WTC11 (cell line): ENCODE measurements at places on chromosomes 4 and X. TPM values are rescaled to one million over a fixed set of nuclear protein-coding genes. Genes with fewer than 3 reads are reported as not detected.
A peak's percentile ranks its signal among the peaks of the same experiment; 100 is the strongest.

DNA sequence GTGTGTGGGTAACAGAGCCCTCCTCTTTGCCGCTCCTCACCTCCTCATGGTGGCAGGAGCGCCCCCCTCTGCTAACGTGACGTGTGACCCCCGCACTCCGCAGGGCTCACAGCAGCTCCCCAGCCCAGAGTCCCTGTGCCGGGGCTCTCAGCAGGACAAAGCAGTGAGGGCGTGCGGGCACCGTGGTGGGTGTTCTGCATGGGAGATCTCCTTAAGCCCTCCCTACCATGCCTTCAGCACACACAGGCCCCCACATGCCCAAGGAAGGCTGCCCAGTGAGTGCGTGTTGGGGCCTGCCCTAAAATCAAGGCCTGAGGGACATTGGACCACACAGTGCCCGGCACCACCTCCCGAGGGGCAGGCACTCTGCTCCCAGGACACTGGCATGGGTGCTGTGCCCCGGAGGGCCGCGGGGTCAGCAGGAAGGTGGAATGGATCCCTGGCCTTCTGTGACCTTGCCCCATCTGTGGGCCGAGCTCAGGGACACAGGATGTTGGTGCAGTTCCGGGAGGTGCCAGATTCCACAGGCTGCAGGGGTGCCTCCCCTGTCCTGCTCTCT, 10.1 kb downstream of the PSAPL1 start:
- peaks cover 26% of the 10 kb centered on the region for H3K4me1 ChIP-seq
- H3K27ac ChIP-seq = no peak overlapping the region
- H3K27me3 ChIP-seq = peaks cover 4% of the 10 kb centered on the region
- peak; percentile 23 for DNase-seq

GRCh38 chr4:165656399-165656798, 216.6 kb upstream of the TLL1 start:
- DNase-seq = no peak

PRKX gene
- 53.8 to 66.6 TPM (median 61.2 TPM) in 3 replicates for total RNA-seq

GRCh38 chrX:46029777-46030176, 515.4 kb downstream of the ZNF674 start:
- no peaks in the 10 kb centered on the region for H3K27me3 ChIP-seq
- no peaks in the 10 kb centered on the region for H3K36me3 ChIP-seq
- no peak for DNase-seq
- no peak overlapping the region for H3K4me3 ChIP-seq
- H3K4me1 ChIP-seq = no peaks in the 10 kb centered on the region

OTUD5 gene
- 50.9 to 52.6 TPM (median 51.1 TPM) in 3 replicates for total RNA-seq

DNA sequence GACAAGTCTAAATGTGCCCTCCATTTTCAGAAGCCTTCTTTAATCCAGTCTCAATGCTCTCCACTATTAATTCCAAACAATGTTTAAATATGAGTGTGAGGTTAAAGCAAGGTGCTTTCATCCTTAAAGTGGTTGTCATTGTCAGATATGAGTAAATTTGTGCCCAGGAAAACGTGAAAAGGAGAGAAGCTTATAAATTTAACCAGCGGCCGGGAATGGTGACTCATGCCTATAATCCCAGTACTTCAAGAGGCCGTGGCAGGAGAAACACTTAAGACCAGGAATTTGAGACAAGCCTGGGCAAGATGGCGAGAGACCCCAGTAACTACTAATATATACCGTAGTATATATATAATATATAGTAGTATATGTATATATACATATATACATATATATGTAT, 270.0 kb downstream of the ARHGAP24 start:
- DNase-seq = no peak
- H3K36me3 ChIP-seq = no peaks in the 10 kb centered on the region
- no peak overlapping the region for H3K27ac ChIP-seq
- peaks cover 13% of the 10 kb centered on the region for H3K4me1 ChIP-seq
- H3K27me3 ChIP-seq = no peaks in the 10 kb centered on the region

DNA sequence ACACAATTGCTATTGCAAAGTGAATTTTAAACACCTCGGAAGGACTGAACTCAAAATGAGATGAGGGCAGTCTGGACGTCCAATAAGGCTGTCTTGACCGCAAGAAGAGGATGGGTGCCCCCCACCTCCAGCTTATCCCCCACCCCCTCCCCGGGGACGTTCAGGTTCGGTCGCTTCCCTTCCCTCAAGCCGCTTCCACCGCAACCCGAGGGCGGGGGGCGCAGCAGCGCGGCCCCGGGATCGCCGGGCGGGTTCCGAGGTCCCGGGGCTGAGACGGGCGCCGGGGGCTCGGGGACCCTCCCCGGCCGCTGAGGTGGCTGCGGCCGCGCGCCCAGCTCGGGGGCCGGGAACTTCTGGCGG, 480 bp downstream of the USP46 start:
- H3K4me1 ChIP-seq = peaks cover 55% of the 10 kb centered on the region
- DNase-seq = peak; percentile 28
- H3K4me3 ChIP-seq = peak overlapping the region; percentile 72
- peak overlapping the region; percentile 93; the same call in 1 of the 2 replicates for H3K27ac ChIP-seq
- H3K36me3 ChIP-seq = peaks cover 39% of the 10 kb centered on the region

KDR gene
- total RNA-seq = 80.8 to 88.7 TPM (median 87.2 TPM) in 3 replicates

PPBP gene
- not detected in 3 replicates for total RNA-seq

DNA sequence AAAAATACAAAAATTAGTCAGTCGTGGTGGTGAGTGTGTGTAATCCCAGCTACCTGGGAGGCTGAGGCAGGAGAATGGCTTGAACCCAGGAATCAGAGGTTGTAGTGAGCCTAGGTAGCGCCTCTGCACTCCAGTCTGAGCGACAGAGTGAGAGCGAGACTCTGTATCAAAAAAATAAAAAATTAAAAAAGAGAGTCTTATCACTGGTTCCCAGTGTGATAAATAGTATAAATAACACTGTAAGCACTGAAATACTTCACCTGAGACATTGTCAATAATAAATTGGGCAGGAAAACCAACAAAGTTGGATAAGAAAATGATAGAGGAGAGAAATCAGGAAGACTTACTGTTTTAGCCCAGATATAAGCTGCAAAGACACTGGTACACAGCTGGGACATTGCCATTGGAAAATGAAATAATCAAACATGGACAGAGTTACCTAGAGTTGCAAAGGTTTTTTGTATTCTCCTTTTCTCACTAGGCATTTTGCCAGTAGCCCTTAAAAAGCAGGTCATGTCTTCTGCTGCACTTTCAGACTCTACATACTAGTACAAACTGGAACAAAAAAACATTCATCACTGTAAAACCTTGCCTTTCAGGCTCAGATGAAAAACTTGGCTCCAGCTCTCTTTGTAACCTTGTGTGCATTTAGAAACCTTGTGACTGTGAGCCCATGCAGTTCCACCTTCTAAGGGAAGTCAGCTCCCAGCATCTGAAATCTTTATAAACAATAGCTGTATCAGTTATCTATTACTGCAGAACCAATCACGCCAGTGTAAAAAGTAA, 55.0 kb upstream of the PPP1R2C start:
- peaks cover 10% of the 10 kb centered on the region for H3K36me3 ChIP-seq
- no peak overlapping the region for H3K4me3 ChIP-seq
- no peak for DNase-seq
- no peaks in the 10 kb centered on the region for H3K27me3 ChIP-seq
- H3K4me1 ChIP-seq = peaks cover 12% of the 10 kb centered on the region

DNA sequence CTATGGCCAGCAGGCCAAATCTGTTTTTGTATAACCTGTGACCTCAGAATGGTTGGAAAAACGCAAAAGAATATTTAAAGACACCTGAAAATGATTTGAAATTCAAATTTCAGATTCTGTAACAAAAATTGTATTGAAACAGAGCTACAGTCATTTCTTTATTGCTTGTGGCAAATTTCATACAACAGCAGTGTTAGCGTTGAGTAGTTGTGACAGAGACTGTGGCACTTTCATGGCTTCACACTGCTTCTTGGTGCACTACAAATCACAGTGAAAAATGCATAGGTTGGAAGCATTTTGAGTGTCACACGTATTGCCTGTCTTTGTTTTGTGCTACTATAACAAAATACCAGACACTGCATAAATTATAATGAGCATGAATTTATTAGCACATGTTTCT, 12.2 kb upstream of the PARM1 start:
- no peak for DNase-seq
- no peak overlapping the region for H3K27ac ChIP-seq
- H3K36me3 ChIP-seq = no peaks in the 10 kb centered on the region
- peaks cover 6% of the 10 kb centered on the region for H3K4me1 ChIP-seq

DNA sequence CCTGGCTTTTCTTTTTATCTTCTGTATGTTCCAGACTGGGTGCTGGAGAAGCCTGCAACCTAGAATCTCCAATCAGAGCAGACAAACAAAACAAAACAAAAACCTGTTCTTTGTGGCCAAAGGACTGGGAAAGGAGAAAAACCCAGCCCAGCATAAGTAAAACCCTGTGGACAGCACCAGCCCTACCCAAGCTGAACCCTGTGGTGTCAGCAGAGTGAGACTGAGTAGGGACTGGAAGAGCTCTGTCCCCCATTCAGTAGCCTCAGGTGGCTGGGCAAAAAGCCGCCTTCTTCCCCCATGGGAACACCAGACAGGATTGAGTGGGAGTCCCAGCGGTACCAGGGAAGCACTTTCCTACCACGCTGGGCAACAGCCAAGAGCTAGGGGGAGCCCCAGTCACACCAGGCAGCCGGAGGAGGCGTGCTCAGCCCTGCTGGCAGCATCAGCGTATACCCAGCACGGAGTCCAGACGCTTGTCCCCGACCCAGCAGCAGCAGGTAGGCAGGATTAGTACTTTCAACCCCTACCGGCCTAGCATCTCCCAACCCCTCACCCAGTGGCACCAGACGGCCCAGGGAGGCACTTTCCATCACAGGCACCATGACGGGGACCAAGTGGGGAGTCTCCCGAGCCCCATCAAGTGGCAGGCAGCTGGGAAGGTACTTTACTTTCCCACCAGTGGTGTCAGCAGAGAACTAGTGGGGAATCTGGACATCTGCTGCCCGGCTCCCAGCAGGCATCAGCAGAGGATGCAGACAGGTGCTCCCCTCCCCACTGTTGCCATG, 8.6 kb upstream of the JADE3 start:
- H3K36me3 ChIP-seq = no peaks in the 10 kb centered on the region
- no peak overlapping the region for H3K27ac ChIP-seq
- H3K4me3 ChIP-seq = peak overlapping the region; percentile 61
- H3K4me1 ChIP-seq = peaks cover 5% of the 10 kb centered on the region; the same call in 1 of the 2 replicates

PPP1R3F gene
- 7.0 to 14.1 TPM (median 11.3 TPM) in 3 replicates for total RNA-seq

MMRN1 gene
- 0.05 to 0.07 TPM in 2 of 3 replicates, not detected in the other for total RNA-seq

- H3K4me1 ChIP-seq = peaks cover 36% of the 10 kb centered on the region
- no peaks in the 10 kb centered on the region for H3K27me3 ChIP-seq
- no peak for DNase-seq
- no peak overlapping the region for H3K4me3 ChIP-seq
- no peaks in the 10 kb centered on the region for H3K36me3 ChIP-seq
- peak overlapping the region; percentile 84 for H3K27ac ChIP-seq
Measured at GRCh38 chr4:102832105-102832504, 4.8 kb upstream of the UBE2D3 start.

CCDC120 gene
- total RNA-seq = 13.0 to 15.2 TPM (median 14.4 TPM) in 3 replicates

DNA sequence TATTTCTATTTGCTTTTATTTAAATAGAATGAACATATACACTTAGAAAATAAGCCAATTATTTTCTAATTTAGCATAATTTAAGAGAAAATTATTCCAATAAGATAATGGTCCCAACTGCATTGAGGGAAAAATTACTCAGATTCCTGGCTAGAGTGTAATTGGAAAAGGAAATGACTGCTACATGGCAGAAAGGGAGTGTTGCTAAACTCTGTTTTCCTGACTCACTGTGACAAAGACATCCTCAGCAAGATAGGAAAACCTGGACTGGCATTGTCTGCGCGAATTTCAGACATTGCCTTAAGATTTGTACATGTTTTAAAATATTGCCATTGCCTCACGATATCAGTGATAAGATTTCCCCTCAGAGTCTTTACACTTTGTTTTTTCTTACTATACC, 8.2 kb downstream of the TNIP3 start:
- H3K4me3 ChIP-seq = peak overlapping the region; percentile 90
- peaks cover 14% of the 10 kb centered on the region for H3K4me1 ChIP-seq
- no peaks in the 10 kb centered on the region for H3K36me3 ChIP-seq
- no peak for DNase-seq

ZDHHC15 gene
- 1.5 to 2.0 TPM (median 1.9 TPM) in 3 replicates for total RNA-seq

DNA sequence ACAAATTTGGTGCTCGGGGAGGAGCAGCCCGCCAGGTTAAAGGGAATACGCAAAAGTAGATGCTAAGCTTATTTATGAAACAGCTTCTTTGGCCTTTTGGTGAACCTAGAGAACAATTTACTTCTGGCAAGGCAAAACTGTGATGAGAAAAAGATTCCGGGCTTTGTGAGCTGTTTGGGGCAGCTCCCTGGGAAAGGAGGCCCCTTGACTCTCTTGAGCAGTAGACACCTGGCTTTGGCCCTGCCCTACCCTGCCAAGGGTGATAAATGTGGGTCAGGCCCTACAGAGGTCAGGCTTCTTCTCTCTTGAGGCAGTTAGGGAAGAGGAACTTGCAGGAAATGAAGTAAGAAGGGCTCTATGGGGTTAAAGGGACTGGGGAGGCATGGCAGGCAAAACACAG, 509.6 kb downstream of the MID1IP1 start:
- no peaks in the 10 kb centered on the region for H3K27me3 ChIP-seq
- H3K36me3 ChIP-seq = no peaks in the 10 kb centered on the region
- DNase-seq = no peak
- H3K4me3 ChIP-seq = no peak overlapping the region
- H3K4me1 ChIP-seq = peaks cover 7% of the 10 kb centered on the region
- no peak overlapping the region for H3K27ac ChIP-seq

ANXA3 gene
- total RNA-seq = 10.7 to 13.3 TPM (median 12.0 TPM) in 3 replicates

GRCh38 chr4:152344001-152344400, 191.9 kb downstream of the FBXW7 start:
- no peak for DNase-seq
- no peaks in the 10 kb centered on the region for H3K4me1 ChIP-seq
- no peaks in the 10 kb centered on the region for H3K27me3 ChIP-seq
- H3K36me3 ChIP-seq = no peaks in the 10 kb centered on the region
- no peak overlapping the region for H3K27ac ChIP-seq
- H3K4me3 ChIP-seq = no peak overlapping the region

GRCh38 chr4:110886270-110886669, 263.4 kb upstream of the PITX2 start:
- H3K4me1 ChIP-seq = no peaks in the 10 kb centered on the region
- no peak overlapping the region for H3K27ac ChIP-seq
- H3K4me3 ChIP-seq = no peak overlapping the region

NRK gene
- total RNA-seq = 3.1 to 5.7 TPM (median 4.9 TPM) in 3 replicates

GRCh38 chr4:170278460-170278859, 188.7 kb upstream of the AADAT start:
- H3K4me1 ChIP-seq = peaks cover 5% of the 10 kb centered on the region; the same call in 1 of the 2 replicates
- H3K4me3 ChIP-seq = no peak overlapping the region
- H3K27me3 ChIP-seq = peaks cover 4% of the 10 kb centered on the region

DNA sequence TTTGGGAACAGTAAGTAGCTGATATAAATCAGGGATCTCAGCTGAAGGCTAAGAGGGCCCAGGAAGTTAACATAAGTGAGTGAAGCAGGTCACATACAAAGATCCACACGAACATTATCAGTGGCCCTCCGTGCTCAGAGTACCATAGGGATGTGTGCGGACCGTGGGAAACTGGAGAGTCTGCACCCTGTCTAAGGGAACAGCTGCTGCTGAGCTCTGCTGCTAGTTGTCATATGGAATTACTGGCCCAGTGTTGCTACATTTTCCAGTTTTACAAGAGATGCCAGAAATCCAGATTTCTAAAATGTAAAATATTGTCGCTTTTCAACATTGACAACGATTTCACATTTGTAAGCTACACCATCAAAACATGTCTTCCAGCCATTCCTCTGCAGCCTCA, 90.5 kb downstream of the RTL5 start:
- H3K4me1 ChIP-seq = peaks cover 22% of the 10 kb centered on the region
- DNase-seq = no peak
- H3K36me3 ChIP-seq = peaks cover 6% of the 10 kb centered on the region

GRCh38 chrX:118893923-118894322, 70.3 kb downstream of the ZCCHC12 start:
- no peaks in the 10 kb centered on the region; the same call in 1 of the 2 replicates for H3K27me3 ChIP-seq
- no peak overlapping the region for H3K27ac ChIP-seq
- no peaks in the 10 kb centered on the region for H3K4me1 ChIP-seq
- H3K36me3 ChIP-seq = no peaks in the 10 kb centered on the region

GRCh38 chr4:72701987-72702819, 133.2 kb upstream of the ADAMTS3 start:
- DNase-seq = peak; percentile 13
- H3K27ac ChIP-seq = no peak overlapping the region
- peak overlapping the region; percentile 62 for H3K4me3 ChIP-seq

TLR3 gene
- total RNA-seq = 1.4 to 1.8 TPM (median 1.5 TPM) in 3 replicates
